ENCODE measurements at places on chromosomes 7 and 10. TPM values are rescaled to one million over a fixed set of nuclear protein-coding genes. Genes with fewer than 3 reads are reported as not detected.

Gene FOXP2
- 11.9 TPM for total RNA-seq

Gene COL13A1
- 1.3 TPM for total RNA-seq

Gene CYP2E1
- 15.2 TPM for total RNA-seq

Gene SLC18A3
- total RNA-seq, result not detected

Gene SPDYE8
- total RNA-seq, result not detected

Gene AKR1C8
- total RNA-seq, result not detected

Gene CHAT
- not detected for total RNA-seq

Gene TUBB8
- not detected for total RNA-seq
